ENCODE measurements at places on chromosomes 2 and 18.

DNA sequence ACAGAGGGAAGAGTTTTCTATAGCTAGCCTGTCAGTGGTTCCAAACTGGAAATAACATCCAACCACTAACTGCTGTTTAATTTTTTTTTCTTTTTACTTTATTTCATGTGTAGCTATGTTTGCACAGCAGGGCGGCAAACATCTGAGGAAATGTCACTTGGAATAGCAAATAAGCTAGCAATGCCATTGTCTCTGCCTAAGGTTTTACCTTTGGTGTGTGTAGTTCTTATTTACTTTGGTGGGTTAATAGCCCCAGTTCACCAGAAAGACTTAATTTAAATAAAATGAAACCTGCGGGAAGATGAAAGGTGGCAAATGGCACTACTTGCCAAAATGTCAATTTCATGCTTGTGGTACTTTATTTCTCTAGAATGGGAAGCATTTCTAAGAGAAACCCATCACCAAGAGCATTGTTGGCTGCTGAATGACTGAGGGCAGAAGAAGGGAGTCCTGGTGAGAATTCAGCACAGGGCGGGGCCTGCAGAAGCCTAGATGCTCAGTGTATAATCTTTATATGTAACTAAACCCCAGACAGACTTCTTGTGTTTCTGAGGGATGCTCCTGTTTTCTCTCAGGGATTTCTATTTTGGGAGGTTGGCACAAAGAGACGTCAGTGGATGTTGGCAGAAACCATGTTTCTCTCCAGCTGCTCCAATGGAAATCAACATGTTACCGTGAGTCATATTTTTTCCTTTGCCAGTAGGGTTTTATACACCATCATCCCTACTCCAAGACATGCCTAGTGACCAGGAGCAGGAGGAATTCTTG lies 300.4 kb upstream of the NT5C1B start:
- DNase-seq = no peak

DNA sequence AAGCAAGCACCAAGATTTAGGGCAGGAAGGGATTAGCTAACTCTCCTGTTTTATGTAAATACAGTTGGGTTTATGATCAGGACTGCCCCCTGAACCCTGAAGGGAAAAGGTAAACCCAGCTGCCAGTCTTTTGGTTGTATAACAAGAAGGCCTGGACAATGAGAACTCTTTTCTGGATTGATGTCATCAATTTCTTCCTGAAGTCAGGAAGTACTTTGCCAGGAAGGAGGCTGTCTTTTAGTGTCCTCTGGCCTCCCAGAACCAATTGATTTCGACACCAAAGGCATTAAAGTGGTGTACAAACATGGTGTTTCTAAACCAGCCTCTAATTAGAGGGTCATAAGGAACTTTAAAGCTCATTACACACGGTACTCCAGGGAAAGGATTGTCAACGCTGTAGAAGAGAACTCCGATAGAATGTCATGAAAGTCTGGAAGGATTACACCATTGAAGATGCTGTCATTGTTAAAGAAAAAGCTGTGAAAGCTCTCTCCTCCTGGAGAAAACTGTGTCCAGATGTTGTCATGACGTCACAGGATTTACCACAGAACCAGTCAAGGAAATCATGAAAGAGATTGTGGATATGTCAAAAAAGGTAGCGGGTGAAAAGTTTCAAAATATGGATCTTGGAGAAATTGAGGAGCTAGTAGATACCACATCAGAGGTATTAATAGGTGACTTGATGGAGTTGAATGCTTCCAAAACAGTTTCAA lies 78.8 kb downstream of the ANKRD12 start:
- DNase-seq = no peak

DNA sequence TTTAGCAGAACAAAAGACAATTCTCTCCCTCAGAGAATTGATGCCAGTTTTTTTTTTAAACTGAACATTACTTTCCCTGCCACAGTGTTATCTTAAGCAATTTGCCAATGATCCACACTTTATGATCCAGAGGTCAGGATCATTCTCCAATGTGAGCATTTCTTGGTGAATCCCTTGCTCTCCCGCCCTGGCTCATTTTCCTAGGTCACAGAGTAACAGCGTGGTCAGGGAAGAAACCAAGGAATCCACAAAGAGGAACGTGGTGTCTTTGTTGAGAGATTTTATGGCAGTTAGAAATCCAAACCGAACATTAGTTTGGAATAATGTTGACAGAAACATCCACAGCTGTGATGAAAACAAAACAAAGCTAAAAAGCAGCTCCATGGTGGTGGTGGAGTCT lies 250.3 kb downstream of the TTC32 start:
- DNase-seq = no peak

- DNase-seq = no peak
Measured at GRCh38 chr18:65298422-65298821, 452.4 kb upstream of the CDH7 start.

- DNase-seq = no peak
Measured at GRCh38 chr2:68127358-68128242, 30.1 kb upstream of the PNO1 start.

- no peak for DNase-seq
Measured at GRCh38 chr2:147923846-147924245, 79.0 kb downstream of the ACVR2A start.

- no peak for DNase-seq
Measured at GRCh38 chr18:70420146-70420898, 131.5 kb downstream of the SOCS6 start.

GRCh38 chr2:217585362-217585761 lies 417.4 kb downstream of the TNS1 start:
- no peak for DNase-seq

DNA sequence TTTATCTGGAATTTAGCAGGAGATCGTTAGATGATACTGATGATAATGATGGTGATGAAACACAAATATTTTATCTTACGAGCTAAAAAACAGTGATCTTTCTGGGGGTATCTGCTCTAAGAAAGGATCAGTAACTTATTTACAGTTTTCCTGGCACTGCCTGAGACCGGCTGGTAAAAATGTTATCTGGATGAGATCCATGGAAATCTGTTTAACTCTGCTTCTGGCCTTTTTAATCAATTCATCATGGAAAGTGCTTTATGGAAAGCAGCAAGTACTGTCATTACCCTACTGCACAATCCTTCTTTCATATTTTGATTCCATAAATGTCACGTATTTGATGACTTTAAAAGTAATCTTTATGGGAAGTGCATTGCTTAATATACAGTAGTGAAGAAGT lies 612.7 kb upstream of the GCFC2 start:
- DNase-seq = no peak

DNA sequence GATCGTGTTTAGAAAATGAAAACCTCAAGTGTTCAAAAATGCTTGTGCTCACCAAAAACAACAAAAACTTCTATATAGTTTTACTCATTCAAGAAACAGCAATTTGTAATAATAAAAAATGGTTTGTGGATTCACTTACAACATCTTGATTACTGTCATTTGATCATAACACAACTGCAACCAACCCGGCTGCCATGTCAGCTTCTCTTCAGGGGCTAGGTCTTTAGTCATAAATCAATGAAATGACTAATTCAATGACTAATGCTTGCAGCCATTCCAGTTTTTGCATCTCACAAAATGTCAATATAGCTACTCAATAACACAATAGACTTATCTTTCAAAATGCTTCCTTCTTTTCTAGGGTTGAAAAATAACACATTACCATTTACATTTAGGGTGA lies 128.0 kb downstream of the OLA1 start:
- no peak for DNase-seq

GRCh38 chr2:60413814-60414168 lies 139.7 kb downstream of the BCL11A start:
- no peak for DNase-seq

DNA sequence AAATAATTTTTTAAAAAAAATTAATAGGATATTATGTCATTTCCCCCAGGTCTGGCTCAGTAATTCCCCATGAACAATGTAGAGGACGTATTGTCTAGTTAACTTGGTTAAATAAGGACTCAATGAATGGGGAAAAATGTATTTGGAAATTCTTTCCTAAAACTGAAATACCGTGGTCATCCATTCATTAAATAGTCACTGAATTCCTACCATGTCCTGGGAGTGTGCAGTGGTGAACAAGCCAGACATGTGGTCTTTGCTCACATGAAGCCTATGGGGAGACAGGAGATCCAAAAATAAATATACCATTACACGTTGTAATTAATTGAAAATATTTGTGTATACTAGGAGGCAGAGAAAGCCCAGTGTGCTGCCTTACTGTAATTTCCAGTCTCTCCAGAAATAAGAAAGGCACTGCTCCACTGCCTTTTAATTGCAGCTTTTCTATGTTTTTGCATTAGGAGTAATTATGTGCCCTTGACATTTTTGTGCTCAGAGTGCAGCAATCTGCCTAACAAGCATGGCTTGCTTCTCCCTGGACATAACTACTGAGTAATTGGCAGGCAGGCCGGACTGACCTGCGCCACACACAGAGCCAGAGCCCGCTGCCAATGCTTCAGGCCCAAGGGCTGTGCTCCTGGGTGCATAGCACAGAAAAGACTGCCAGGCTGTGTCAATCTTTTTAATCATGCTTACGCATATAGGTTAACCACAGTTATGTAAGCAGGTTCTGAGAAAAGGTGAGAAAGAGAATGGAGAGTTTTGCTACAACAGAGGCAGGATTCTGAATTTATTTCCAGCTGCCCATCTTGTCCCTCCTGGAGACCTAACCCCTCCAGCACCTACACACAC lies 22.2 kb upstream of the TTC39C start:
- no peak for DNase-seq

DNA sequence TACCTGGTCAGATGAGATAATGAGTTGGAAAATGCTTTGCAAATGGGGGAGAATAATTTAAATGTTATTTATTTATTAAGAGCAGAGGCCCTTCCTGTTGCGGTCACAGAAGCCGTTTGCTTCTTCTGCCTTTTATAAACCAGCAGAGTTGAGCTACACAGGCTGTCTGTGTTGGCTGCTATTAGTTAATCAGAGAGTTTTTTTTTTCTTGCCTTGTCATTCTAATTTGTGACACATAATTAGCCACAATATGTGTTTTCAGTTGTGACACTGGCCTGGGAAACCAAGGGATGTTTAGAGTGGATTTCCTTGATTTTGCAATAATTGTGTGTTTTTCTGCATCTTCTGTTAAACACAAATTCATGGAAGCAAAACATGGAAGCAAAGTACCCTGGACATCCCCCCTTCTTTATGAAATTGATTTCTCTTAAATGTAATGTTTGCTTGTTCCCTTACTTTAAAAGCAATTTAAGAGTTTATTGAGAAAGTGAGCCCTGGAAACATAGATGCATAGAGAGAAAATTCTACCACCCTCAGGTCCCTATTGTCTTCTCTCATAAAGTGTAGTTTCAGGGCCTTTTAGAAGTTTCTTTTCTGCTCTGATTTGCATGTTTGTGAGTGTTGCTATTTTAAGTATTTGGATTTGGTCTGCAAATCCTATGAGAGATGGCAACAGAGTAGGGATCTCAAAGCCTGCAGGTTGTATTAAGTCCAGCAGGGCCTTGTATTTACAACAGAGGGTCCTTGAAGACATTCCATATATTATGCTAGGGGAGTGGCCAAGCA lies 22.8 kb upstream of the IL37 start:
- DNase-seq = no peak

DNA sequence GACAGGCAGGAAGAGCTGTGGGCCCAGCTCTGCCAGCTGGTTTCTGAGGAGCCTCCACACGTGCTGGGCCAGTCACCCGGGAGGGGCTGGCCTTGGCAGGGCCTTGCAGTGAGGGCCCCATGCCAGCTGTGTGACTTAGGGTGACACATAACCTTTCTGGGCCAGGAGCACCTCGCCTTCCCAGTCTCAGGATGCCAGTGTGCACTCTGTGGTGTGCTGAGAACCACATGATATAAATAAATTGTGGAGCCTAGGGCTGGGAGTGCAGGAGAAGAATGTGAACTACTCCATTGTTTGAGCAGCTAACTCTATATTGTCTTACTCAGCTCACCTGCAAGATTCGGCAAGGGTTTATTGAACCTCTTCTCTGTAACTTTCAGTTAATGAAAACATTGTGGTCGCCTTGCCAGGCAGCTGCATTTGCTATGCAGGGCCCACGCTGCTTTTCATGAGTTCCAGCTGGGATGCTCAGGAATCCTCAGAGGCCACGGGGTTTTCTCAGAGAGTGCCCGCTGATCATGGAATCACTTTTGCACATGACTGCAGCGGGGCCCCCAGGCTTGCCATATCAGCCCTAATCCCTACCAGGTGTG lies 222.3 kb downstream of the SH3RF3 start:
- no peak for DNase-seq

DNA sequence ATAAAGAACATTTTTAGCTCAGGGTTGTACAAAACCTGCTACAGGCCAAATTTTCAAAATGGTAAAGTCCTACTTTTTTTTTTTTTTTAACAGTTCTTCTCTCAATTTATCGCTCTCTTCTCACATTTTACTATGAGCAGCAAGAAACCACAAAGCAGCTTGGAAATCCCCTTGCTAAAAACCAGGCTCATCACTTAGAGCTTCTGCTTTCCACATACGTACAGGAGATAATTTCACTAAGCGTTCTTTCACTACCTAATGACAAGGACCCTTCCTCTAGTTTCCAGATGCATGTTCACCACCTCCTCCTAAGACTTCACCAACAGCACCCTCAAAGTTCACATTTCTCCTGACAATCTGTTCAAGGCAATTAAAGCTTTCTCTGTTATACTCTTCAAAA lies 294.9 kb upstream of the CYRIA start:
- no peak for DNase-seq

GRCh38 chr2:20427931-20428526 lies 18.8 kb upstream of the RHOB start:
- no peak for DNase-seq

DNA sequence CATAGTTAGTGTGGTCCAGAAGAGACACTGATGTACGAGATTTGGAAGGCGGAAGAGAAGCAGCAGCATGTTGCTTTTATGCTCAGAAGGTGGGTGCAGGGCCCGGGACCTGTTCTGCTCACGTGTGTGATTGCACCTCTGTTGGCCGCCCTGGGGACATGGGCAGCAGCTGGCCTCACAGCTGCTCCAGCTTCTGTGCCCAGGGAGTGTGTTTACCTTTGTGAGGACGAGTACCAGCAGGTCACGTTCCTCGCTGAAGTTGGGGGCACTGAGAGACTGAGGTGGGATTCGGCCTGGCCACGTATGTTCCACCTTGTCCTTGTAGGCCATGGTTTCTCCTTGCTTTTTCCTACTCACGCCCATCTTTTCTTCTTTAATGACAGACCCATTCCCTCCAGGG lies 86.3 kb downstream of the PMAIP1 start:
- DNase-seq = no peak
